ENCODE measurements at places on chromosomes 3 and 15. TPM values are rescaled to one million over a fixed set of nuclear protein-coding genes. Genes with fewer than 3 reads are reported as not detected.

DNA sequence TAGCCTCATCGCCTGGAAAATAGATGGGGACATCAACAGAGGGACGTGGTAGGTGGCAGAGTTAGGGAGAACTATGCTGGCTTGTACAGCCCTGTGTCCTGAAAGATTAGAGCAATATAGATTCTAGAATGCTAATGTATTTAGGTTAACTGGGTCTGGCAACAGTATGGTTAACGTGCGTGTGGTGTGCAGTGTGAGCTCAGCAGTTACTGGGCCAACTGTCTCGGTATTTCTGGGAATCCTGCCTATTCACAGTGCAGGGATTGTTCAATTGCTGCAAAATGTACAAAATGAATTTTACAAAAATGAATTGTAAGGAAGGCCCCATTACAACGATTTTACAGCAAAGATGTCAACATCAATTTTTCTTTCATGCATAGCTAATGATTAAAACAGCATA lies 20.6 kb downstream of the MEIS2 start:
- H3K36me3 ChIP-seq: no peaks in the 10 kb centered on the region
- H3K27me3 ChIP-seq: no peaks in the 10 kb centered on the region
- no peak for DNase-seq

The SKOR1 gene
- total RNA-seq: 1.7 TPM

DNA sequence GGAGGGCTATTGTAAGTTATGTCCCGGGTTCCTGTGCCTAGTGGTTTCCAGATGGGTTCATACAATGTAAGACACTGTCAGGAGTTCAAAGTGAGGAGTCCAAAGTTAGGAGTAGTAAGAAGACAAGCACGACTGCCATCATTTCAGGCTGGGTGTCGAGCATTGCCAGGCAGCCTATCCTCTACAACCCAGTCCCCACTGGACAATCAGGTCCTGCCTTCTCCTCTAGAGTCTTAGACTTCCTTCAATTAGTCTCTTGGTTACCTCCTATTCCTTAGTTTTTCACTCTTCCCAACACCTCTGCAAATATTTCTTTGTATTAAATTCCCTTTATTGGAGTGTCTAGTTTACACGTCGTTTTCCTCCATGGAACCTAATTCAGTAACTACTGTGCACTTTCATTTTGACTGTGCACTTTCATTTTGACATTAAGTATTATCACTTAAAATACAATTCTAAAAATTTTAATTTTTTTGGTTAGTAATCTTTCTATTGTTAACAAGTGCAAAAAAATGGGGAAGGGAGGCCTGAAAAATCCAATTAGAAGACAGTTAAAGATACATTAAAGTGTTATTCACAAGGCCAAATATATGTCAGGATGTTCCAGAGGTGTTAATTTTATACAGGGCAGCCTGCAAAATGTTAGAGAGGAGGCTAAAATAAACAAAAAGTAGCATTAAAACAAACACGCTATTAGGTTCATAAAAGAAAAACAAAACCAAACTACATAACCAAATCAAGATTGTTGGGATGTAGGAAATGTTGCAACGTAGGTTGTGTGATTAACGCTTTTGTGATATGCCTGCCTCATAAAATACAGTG lies 155.3 kb downstream of the TBL1XR1 start:
- no peaks in the 10 kb centered on the region for H3K4me1 ChIP-seq
- H3K4me3 ChIP-seq: no peak overlapping the region
- H3K36me3 ChIP-seq: no peaks in the 10 kb centered on the region
- peak overlapping the region; percentile 14 for H3K27ac ChIP-seq
- no peak for DNase-seq

DNA sequence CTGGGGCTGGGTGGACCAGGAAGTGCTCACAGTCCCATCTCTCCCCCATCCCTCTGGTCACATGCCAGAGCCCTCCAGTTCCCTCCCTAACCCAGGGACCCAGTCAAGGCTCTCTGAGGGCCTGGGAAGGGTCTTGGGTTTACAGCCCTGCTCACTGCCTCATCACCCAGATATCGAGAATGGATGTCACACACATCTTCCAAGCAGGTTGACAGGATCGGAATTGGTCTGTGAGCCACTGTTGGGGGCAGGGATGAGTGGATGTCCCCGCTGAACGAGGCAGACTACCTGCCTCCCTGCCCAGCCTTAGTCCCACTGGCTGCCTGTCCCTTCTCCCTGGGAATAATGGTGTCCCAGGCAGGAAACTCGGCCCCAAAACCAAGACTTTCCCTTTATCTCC lies 20.0 kb upstream of the GOLGA6C start:
- H3K4me1 ChIP-seq: no peaks in the 10 kb centered on the region
- DNase-seq: peak; percentile 4
- no peak overlapping the region for H3K27ac ChIP-seq
- no peak overlapping the region for H3K4me3 ChIP-seq
- H3K27me3 ChIP-seq: no peaks in the 10 kb centered on the region

GRCh38 chr3:116569611-116570010 lies 124.3 kb upstream of the LSAMP start:
- no peak overlapping the region for H3K4me3 ChIP-seq
- no peaks in the 10 kb centered on the region for H3K27me3 ChIP-seq
- no peak for DNase-seq
- H3K4me1 ChIP-seq: no peaks in the 10 kb centered on the region
- H3K36me3 ChIP-seq: no peaks in the 10 kb centered on the region

GRCh38 chr3:93984618-93985017 lies 4.7 kb downstream of the ARL13B start:
- H3K4me3 ChIP-seq: no peak overlapping the region
- H3K27ac ChIP-seq: no peak overlapping the region
- no peaks in the 10 kb centered on the region for H3K27me3 ChIP-seq
- no peaks in the 10 kb centered on the region for H3K4me1 ChIP-seq
- DNase-seq: no peak

DNA sequence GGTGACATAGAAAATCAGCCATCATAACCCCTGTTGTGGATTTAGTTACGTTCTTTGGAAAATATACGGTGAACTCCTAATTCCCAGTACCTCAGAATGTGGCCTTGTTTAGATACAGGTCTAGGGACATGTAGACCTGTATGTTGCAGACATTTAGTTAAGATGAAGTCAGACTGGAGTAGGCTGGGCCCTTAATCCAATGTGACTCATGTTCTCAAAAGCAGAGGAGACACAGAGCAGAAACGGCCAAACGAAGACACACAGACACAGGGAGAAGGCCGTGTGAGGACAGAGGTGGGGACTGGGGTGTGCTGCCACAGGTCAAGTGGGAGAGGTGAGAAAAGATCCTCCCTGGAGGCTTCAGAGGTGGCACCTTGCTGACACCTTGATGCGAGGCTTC lies 119.0 kb upstream of the PROK2 start:
- DNase-seq: no peak
- H3K27me3 ChIP-seq: no peaks in the 10 kb centered on the region
- H3K4me1 ChIP-seq: no peaks in the 10 kb centered on the region
- H3K27ac ChIP-seq: no peak overlapping the region

The HYAL1 gene
- total RNA-seq: 16.7 TPM

DNA sequence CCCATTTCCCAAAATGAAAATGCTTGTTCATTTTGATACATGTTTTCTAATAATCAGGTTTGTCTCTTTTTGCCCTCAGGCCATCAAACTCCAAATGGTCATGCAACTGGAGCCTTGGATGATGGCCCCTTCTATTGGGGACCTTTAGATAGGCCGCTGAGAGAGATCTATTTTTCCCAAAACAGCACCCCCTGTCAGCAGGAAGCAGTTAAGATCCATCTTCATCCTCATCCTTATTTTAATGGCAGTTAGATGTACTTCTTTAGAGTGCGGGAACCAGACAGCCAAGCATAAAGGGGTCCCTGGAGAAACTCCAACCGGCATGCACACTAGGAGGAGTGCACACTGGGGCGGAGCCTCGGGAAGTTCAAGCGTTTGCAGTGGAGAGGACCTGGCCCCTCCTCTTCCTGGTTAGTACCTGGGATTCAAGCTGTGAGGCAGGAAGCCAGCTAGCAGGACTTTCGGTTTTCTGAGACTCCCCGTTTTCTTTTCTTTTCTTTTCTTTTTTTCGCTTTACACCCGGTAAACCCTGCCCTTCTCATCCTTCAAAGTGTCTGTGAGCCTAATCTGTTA lies 31.9 kb upstream of the STRIT1 start:
- no peaks in the 10 kb centered on the region for H3K27me3 ChIP-seq
- no peak overlapping the region for H3K27ac ChIP-seq

- DNase-seq: no peak
- H3K4me3 ChIP-seq: no peak overlapping the region
- H3K4me1 ChIP-seq: no peaks in the 10 kb centered on the region
- no peak overlapping the region for H3K27ac ChIP-seq
Observed at GRCh38 chr3:43647331-43648166, 25.7 kb upstream of the ANO10 start.

DNA sequence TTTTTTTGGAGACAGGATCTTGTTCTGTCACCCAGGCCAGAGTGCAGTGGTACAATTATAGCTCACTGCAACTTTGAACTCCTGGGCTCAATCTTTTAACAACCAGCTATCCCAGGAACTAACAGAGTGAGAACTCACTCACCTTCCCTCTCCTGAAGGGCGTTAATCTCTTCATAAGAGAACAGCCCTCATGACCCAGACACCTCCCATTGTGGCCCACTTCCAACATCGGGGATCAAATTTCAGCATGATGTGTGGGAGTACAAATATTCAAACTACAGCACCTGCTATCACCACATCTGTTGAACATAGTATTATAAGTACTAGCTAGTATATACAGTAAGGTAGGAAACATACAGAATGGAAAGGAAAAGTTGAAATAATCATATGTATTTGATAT lies 132.5 kb downstream of the DOCK3 start:
- no peaks in the 10 kb centered on the region for H3K4me1 ChIP-seq
- H3K4me3 ChIP-seq: no peak overlapping the region
- no peaks in the 10 kb centered on the region for H3K36me3 ChIP-seq
- no peak overlapping the region for H3K27ac ChIP-seq
- no peaks in the 10 kb centered on the region for H3K27me3 ChIP-seq

GRCh38 chr3:139945386-139945785 lies 10.4 kb downstream of the CLSTN2 start:
- no peak for DNase-seq
- no peaks in the 10 kb centered on the region for H3K4me1 ChIP-seq
- no peaks in the 10 kb centered on the region for H3K27me3 ChIP-seq
- H3K27ac ChIP-seq: no peak overlapping the region
- no peaks in the 10 kb centered on the region for H3K36me3 ChIP-seq

- H3K36me3 ChIP-seq: no peaks in the 10 kb centered on the region
- H3K27ac ChIP-seq: peak within 1 kb of the TSS; percentile 88
- no peaks in the 10 kb centered on the region for H3K4me1 ChIP-seq
- peak within 1 kb of the TSS; percentile 63 for H3K4me3 ChIP-seq
- no peaks in the 10 kb centered on the region for H3K27me3 ChIP-seq
Observed at GRCh38 chr3:152834776-152835600, at the start of gene P2RY1. Gene P2RY1 (plus strand): TSS chr3:152835131. CDS start chr3:152835783, 652 bp downstream.

- no peaks in the 10 kb centered on the region for H3K36me3 ChIP-seq
- H3K4me1 ChIP-seq: peaks cover 7% of the 10 kb centered on the region
- H3K27ac ChIP-seq: peak overlapping the region; percentile 83
- DNase-seq: peak; percentile 93
Observed at GRCh38 chr15:100902436-100903167, 16.6 kb upstream of the LRRK1 start.

- no peaks in the 10 kb centered on the region for H3K27me3 ChIP-seq
- no peak overlapping the region for H3K27ac ChIP-seq
- no peaks in the 10 kb centered on the region for H3K4me1 ChIP-seq
- no peak for DNase-seq
Observed at GRCh38 chr3:47323431-47324277, 40.9 kb downstream of the KLHL18 start.

The CCR4 gene
- total RNA-seq: 0.35 TPM

- no peak overlapping the region for H3K4me3 ChIP-seq
- DNase-seq: no peak
- H3K27ac ChIP-seq: no peak overlapping the region
- H3K36me3 ChIP-seq: no peaks in the 10 kb centered on the region
- H3K27me3 ChIP-seq: no peaks in the 10 kb centered on the region
Observed at GRCh38 chr3:45435961-45436360, 47.6 kb downstream of the LARS2 start.

The ADIPOQ gene
- not detected for total RNA-seq
